Caki2 (cell line): ENCODE measurements at places on chromosomes 1 and 21. TPM values are rescaled to one million over a fixed set of nuclear protein-coding genes. Genes with fewer than 3 reads are reported as not detected.

Gene THEM5
- not detected in 2 replicates for total RNA-seq

Gene LCE6A
- total RNA-seq = not detected in 2 replicates

Gene LRRC41
- 81.7 and 88.1 TPM in 2 replicates for total RNA-seq

Gene CATSPER4
- not detected in 2 replicates for total RNA-seq

Gene GIPC2
- not detected in 2 replicates for total RNA-seq

Gene SYTL1
- 39.3 and 46.3 TPM in 2 replicates for total RNA-seq

Gene LCE2C
- not detected in 2 replicates for total RNA-seq

Gene ATP6V1G3
- not detected in 2 replicates for total RNA-seq

- DNase-seq = no peak
Measured at GRCh38 chr1:115729756-115730155, 38.8 kb downstream of the CASQ2 start.

DNA sequence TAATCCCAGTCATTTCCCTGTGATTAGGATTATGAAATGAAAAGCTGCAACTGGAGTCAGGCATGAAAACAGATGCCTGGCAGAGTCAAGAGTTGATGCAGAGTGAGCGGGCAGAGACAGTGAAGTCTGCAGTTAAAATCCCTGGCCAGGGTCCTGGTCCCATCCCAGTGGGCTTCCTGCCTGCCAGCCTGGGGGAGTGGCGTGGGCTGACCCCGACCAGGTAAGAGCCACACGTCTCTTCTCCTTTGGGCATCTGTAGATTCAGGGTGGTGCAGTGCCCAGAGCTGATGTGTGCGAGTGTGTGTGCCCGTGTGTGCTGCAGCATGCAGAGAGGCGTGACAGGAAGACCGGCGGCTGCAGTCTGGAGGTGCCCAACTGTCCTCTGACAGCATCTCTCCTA is 6.2 kb upstream of the KIAA1614 start:
- no peak for DNase-seq

- DNase-seq = no peak
Measured at GRCh38 chr1:209506101-209506500, 77.4 kb upstream of the CAMK1G start.

GRCh38 chr1:83033682-83034081 is 965.2 kb downstream of the TTLL7 start:
- no peak for DNase-seq

DNA sequence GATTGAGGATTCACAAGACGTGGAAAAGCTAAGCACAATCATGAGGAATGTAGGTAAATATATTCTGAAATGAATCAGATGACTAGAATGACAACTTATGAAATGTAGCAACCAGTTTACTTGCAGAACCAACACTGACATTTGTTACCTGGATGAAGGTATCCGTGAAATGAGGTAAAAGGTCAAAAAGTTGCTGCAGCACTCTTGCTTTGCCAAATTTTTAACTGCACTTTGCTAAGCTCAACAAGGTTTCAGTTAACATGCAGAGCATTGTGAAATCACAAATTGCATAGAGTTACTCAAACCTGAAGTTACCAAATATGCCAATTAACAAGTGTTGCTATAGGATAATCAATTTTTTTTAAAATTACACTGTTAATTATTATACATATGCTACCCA is 1280.1 kb downstream of the KCNT2 start:
- no peak for DNase-seq

GRCh38 chr21:35632711-35633110 is 427.6 kb downstream of the SETD4 start:
- DNase-seq = no peak

- no peak for DNase-seq
Measured at GRCh38 chr1:151315565-151316235, 11.5 kb downstream of the PI4KB start.
